SJCRH30 (cell line): ENCODE measurements at places on chromosomes 16 and 17. TPM values are rescaled to one million over a fixed set of nuclear protein-coding genes. Genes with fewer than 3 reads are reported as not detected.
A peak's percentile ranks its signal among the peaks of the same experiment; 100 is the strongest.

The GPR179 gene
- total RNA-seq = not detected in 2 replicates

- DNase-seq = peak; percentile 83
- no peaks in the 10 kb centered on the region for H3K27me3 ChIP-seq
- H3K27ac ChIP-seq = peak overlapping the region; percentile 98
- peaks cover 48% of the 10 kb centered on the region for H3K36me3 ChIP-seq
Observed at GRCh38 chr17:58006560-58006923, 504 bp downstream of the SRSF1 start.

The HID1 gene
- total RNA-seq = 0.71 and 1.7 TPM in 2 replicates

The SLC12A3 gene
- not detected in 2 replicates for total RNA-seq

GRCh38 chr17:54368906-54369305, 531.7 kb upstream of the TOM1L1 start:
- no peak overlapping the region for H3K4me3 ChIP-seq
- H3K27ac ChIP-seq = no peak overlapping the region
- H3K36me3 ChIP-seq = no peaks in the 10 kb centered on the region
- peak; percentile 2 for DNase-seq
- H3K4me1 ChIP-seq = no peaks in the 10 kb centered on the region

DNA sequence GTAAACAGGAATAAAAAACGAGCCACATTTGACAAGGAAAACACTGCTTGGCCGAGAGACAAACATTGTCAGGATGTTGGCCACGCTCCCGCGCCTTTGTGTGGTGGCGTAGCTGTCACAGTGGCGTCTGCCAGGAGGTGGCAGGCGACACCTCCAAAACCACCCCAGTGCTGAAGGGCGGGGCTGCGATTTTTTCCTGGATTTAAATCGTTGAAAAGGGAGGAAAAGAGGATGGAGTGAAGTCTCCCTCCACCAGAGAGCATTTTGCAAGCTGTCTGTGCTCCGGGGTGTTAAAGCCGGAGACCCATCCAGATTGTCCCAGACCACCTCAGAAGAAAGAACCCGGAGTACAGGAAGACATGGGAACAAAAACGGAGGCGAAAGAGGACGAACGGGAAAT, 12.7 kb downstream of the MRM3 start:
- H3K27ac ChIP-seq = no peak overlapping the region
- DNase-seq = no peak
- H3K4me1 ChIP-seq = no peaks in the 10 kb centered on the region
- peaks cover 3% of the 10 kb centered on the region; the same call in 1 of the 2 replicates for H3K36me3 ChIP-seq
- H3K4me3 ChIP-seq = no peak overlapping the region

DNA sequence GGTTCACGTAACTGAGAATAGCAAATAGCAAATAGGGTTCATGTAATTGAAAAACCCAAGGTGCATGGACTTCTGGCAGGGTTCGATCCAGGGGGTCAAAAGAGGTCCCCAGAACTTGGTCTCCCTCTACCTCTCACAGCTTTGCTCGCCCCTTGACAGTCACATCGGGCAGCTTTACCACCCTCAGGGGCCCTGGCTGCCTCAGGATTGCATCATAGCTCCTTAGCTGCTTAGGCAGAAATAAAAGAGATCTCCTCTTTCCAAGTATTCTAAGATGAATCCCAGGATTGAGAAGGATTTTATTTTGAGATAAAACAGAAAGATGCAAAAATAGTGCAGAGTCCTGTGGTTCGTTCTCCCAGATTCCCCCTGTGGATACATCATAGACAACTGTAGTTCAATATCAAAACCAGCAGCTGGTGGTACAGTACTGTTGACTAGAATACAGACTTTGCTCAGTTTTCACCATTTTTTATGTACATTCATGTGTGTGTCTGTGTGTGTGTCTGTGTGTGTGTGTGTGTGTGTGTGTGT, 12.8 kb downstream of the ADGRG3 start:
- H3K27ac ChIP-seq = no peak overlapping the region
- H3K27me3 ChIP-seq = peaks cover 33% of the 10 kb centered on the region
- DNase-seq = no peak
- H3K36me3 ChIP-seq = no peaks in the 10 kb centered on the region

DNA sequence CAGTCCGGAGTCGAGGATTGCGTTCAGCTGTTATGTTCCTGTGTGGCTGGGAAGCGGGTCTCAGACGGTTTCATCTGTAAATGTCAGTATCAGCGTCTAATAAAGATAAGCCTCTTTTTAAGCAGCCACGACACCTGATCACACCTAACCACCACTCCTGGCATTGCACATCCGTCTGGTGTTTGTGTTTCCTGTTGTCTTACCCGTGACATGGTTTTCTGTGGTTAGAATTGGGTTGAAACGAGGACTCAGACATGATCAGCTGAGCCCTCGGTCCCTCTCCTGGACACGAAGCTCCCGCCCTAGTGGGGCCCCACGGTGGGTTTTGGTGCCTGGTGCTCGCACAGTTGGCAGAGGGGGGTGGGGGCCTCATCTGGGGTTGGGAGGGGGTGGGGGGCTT, 18.3 kb downstream of the CPNE7 start:
- no peak for DNase-seq
- no peak overlapping the region for H3K27ac ChIP-seq
- no peaks in the 10 kb centered on the region for H3K4me1 ChIP-seq
- no peak overlapping the region for H3K4me3 ChIP-seq
- H3K27me3 ChIP-seq = no peaks in the 10 kb centered on the region

The TSR1 gene
- 31.9 and 33.6 TPM in 2 replicates for total RNA-seq

DNA sequence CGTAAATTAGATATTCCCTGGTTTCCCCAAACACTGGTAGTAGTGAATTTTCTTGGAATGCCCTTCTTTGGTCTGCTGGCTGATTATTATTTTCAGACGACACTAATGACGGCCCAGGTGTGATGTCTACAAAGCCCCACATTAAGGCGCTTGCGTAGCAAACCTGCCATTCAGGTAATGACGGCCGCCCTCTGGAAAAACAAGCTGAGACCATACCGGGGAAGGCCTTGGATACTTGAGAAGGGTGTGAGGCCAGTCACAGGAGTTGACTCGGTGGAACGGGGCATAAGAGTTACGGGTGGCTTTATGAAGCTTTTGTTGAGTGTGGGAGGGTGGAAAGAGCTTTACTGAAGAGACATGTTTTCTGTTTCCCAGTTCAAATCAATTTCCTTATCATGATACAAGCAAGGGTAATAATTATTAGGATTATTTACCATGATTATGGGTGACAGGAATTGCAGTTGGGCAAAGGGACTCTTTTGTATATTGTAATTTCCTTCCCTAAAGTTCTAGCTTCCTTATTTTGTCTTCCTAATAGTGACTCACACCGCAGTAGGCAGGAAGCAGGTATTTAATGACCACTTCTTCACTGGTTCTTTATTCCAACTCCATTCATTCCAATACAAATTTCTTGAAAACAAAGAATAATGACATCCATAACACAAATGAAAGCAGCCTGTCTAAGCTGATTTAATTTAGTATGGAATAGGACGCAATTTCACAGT, 24.8 kb downstream of the KRT23 start:
- H3K4me3 ChIP-seq = no peak overlapping the region
- H3K4me1 ChIP-seq = peaks cover 15% of the 10 kb centered on the region
- H3K27me3 ChIP-seq = no peaks in the 10 kb centered on the region
- no peak for DNase-seq
- no peak overlapping the region for H3K27ac ChIP-seq
